HFF-Myc (cell line): ENCODE measurements at places on chromosomes 6 and 20.

DNA sequence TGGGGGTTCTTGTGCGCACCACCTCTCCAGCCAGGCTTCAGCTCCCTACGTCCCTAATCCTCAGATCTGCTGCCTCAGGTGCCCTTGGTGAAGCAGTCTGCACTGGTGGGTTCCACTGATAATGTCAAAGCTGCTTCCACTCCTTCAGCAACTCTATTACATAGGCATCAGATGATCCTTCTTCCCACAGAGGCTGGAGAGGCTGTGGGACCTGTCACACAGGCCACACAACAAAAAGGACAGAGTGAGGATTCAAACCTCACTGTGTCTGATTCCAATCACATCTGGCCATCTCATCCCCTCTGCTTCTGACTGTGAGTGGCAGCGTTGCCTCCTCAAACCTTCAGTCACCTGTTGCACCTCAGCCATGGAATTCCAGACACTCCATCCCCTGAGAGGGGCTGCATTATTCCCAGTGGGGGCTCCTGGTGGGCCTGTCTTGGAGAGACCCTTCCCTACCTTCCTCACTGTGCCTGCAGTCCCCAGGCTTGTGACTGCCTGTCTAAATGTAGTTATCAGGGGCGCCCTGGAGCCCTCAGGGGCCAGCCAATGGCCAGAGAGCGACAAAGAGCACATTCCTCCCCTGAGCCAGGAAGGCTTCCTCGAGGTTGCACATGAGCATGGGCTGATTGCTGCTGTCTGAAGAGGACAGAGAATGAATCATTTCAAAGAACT is 211.4 kb upstream of the ECI2 start:
- no peak for DNase-seq

DNA sequence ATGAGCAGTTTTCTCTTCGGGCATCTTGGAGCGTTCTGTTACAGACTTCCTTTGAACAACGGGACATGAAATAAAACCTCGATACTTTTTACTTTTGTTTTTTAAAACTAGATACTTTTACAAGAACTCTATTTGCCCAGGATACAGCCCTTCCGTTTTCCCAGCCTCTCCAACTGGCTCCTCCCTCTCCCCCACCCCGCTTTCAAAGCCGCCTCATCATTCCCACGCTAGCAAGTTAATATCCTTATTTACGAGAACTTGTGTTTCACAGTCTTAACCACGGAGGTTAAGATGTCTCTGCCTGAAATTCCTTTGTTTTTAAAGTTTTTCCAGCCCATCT is 241 bp upstream of the CFAP206 start:
- no peak for DNase-seq

DNA sequence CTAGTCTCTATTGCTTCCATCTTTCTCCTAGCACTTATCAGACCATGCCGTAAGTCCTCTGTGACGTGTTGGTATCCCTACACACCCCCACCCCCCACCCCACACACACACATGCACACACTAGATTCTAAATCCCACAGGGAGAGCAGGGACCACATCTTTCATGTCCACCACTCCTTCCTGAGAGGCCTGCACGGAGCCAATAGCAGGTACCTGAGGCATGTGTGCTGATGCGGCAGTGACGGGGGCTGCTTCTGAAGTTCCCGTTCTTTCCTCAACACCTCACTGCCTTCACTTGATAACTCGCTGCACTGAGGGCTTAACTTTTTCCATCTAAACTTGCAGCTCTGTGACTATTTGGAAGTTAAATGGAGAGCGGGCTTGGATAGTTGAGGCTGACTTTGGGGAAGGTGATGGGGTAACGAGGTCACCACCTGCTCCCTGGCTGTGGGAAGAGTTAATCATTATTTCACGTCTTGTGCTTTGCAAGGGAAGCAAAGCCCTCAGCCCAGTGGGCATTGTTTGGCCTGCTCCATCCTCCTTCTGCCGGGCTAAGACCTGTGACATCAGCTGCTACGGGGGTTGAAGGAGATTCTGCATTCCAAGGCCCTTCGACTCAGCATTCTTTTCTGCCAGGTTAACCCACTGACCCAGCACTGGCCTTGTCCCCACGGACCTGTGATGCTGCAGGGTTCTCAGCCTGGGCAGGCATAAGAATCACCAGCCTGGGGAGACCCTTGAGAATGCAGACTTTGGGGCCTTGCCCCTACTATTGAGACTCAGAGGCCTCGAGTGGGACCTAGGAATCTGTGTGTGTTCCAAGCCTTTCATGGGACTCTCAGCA is 187.8 kb downstream of the ANKRD60 start:
- no peak for DNase-seq

GRCh38 chr6:31901415-31901952 is 402 bp downstream of the ZBTB12 start:
- DNase-seq: no peak

DNA sequence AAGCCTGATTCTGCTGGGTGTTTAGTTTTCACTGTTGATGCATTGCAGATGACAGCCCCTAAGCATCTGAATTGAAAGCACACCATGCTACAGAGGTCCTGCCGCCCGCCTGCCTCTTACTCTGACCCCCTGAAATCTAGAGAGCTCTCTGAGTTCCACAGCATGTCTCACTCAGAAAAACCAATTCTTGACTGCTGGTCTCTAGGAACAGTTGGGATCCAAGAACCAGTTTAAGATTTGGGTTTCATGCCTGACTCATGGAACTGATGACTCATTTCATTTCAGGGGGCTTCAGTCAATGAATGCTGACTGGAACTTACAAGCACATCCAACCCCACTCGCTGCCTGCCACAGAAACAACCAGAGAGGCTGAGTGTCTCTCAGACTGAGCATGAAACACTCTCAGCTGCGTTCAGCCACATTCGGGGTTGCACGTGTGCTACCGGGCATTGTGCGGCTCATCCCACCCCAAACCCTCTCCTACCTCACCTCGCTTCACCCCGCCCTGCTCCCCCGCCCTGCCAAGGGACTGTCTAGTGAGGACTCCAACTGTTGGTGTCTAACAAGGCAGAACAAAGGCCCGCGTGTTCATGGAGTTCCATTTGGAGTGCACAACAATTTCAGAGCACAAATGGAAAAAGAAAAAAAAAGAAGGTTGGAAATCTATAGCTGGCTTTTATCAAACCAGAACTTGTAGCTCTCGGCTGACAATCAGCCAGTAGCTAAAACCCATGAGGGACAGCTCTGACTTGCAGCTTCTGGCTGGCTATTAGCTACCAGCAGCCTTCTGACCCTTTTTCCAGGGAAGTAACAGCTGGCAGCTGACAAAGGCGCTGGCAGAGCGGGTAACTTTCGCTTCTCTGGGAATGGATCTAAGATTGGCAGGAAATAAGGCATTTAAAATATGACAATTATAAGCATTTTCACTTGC is 20.0 kb upstream of the TRAF3IP2 start:
- DNase-seq: no peak

DNA sequence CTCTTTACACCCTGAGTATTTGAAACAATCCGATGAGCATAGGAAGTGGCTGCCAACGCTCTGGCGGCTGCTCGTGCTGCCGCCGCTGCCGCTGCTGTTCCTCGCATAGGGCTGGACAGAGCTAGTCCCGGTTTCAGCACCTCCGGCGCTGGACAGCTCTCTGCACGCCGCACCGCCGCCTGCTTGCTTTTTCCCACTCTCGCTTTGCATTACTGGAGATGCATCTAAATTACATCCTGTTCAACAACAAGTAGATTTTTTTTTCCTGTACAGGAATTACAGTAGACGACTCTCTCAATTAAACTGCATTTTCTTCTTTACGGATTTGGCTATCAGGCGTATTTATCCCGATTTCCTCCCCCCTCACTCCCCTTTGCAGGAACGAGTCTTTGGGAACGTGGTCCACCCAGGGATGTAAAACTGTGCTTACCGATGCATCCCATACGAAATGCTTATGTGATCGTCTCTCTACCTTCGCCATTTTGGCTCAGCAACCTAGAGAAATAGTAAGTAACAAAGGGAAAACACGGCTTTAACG is 563.8 kb downstream of the LMBRD1 start:
- DNase-seq: peak; percentile 32
